ENCODE measurements at places on chromosomes 2 and 18.

DNA sequence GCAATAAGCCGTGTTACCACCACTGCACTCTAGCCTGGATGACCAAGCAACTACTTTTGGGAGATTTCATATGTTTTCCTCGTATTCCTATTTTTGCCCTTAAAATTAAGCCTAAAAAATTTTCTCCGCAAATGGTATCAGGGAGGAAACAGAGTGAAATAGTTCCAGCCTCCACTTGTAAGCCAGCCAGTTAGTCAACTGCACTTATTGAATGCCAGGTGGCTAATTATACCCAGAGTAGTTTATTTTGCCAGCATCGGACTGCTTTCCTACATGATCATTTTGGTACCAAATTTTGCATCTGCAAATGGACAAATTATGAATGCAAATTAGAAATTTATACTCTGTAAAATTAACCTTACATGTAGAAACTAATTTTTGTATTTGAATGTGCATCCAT, 90.2 kb upstream of the ARHGAP28 start:
- no peak for DNase-seq

GRCh38 chr18:37636831-37637477, 71.4 kb upstream of the CELF4 start:
- no peak for DNase-seq

DNA sequence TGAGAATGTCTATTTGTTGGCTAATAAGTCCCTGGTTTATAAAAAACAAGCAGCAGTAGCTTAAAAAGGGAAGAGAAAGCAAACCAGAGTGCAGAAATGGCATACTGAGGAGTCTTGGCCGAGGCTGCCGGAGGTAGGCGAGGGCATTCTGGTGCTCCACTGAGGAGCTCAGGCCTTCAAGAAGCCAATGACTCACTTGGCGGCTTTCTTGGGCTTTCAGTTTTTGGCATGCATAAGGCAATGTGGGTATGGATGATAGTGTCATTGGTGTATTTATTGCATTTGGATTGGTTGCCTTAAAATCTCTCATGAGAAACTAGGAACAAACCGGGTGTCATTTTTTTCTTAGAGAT, 119.6 kb upstream of the ARL5A start:
- no peak for DNase-seq

- DNase-seq: no peak
Observed at GRCh38 chr2:101967826-101968513, 23.8 kb upstream of the IL1R2 start.

GRCh38 chr2:54757500-54757899, 34.0 kb downstream of the EML6 start:
- DNase-seq: no peak

- no peak for DNase-seq
Observed at GRCh38 chr2:43538034-43538670, 57.7 kb downstream of the THADA start.

GRCh38 chr18:32093102-32093511, 1.4 kb downstream of the RNF138 start:
- DNase-seq: no peak

GRCh38 chr18:48662011-48662661, 123.3 kb downstream of the CTIF start:
- DNase-seq: no peak

GRCh38 chr2:240413813-240414429, 21.5 kb upstream of the GPC1 start:
- no peak for DNase-seq

DNA sequence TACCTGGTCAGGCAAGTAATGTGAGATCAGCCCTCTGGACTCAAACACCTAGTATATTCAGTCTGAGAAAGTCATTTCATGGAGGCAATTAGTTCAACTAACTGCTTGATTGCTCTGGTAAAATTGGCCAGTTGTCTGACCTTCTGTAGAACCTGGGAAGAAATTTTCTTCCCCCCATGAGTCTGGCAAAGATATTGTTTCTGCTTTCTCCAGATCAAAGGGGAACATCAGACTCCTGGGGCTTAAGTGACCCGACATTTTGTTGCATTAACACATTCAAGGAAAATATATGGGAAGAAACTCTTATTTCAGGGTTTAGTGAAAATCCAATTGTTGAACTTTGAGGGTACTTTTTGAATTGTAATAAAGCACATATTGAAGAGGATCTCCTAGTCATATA, 375.1 kb downstream of the SUCLG1 start:
- no peak for DNase-seq

DNA sequence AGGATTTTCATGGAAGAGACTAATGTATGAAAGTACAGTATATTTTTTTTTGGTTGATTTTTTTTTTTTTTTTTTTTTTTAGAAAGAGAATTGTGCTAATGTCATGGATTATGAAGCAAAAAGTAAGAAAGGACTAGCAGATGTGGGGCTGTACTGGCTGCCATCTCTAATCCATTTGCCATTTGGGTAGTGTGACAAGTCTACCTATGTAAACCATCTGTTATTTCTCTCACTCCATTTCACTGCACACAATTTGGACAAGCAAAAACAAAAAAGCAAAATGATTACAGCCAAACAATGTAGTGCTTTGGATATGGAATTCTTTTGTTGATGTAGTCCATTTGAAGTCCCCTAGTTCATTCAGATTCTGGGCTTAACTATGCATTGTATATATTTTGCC, 1355.4 kb downstream of the LRP1B start:
- DNase-seq: no peak

GRCh38 chr18:75879196-75879595, 451.7 kb upstream of the SMIM21 start:
- no peak for DNase-seq
